ENCODE measurements at places on chromosomes 4 and X.

- DNase-seq, result no peak
These were observed 247.7 kb downstream of the AFAP1 start for GRCh38 chr4:7691982-7692381.

- no peak for DNase-seq
These were observed 17.6 kb upstream of the NYX start for GRCh38 chrX:41429592-41429991.

GRCh38 chr4:149638073-149638472 is 177.6 kb downstream of the IQCM start:
- no peak for DNase-seq

GRCh38 chr4:130722361-130722760 is 1626.4 kb downstream of the C4orf33 start:
- no peak for DNase-seq

DNA sequence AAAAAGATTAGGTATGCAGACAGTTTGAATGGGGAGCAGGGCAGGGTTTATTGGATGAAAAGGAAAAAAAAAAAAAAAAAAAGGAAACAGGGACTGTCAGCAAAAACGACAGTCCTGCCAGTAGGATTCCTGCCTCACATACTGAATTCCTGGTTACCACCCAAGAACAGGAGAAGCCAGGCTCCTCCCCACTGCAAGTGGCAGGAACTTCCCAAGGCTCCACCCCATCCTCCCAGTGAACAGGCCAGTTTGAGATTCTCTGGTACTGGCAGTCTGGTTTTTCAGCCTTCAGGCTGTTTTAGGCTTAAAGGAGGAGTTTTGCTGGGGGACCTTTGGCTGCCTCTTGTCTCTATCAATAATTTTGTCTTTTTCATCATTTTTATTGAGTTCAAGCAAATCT is 360.0 kb upstream of the CXorf51A start:
- DNase-seq, result no peak

- no peak for DNase-seq
These were observed 148.9 kb downstream of the MAML3 start for GRCh38 chr4:140004922-140005627.
